Astrocyte (in vitro differentiated cells and primary cell): ENCODE measurements at places on chromosomes 6 and 20.
A peak's percentile ranks its signal among the peaks of the same experiment; 100 is the strongest.

GRCh38 chr6:109894181-109894580, 83.9 kb upstream of the GPR6 start:
- DNase-seq = no peak

- DNase-seq = no peak
Observed at GRCh38 chr20:35908007-35908406, 46.3 kb downstream of the SCAND1 start.

- DNase-seq = no peak
Observed at GRCh38 chr20:58551631-58552030, 36.4 kb upstream of the APCDD1L start.

DNA sequence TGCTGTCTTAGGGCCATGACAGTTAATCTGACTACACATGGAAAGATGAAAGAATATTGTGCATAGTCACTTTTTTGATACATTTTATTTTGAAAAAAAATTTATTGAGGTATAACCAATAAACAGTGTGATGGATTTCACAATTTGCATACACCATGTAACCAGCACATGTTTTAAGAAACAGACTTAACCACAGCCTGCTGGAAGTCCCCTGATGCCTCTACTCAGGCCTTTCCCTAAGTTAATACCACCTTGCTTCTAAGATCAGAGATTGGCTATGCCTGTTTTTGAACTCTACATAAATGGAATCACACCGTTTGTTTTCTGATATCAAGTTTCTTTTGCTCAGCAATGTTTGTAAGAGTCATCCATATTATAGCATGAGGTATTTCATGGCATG, 136.3 kb downstream of the CFAP61 start:
- DNase-seq = no peak

GRCh38 chr6:114096561-114097172, 125.7 kb upstream of the HDAC2 start:
- no peak for DNase-seq

DNA sequence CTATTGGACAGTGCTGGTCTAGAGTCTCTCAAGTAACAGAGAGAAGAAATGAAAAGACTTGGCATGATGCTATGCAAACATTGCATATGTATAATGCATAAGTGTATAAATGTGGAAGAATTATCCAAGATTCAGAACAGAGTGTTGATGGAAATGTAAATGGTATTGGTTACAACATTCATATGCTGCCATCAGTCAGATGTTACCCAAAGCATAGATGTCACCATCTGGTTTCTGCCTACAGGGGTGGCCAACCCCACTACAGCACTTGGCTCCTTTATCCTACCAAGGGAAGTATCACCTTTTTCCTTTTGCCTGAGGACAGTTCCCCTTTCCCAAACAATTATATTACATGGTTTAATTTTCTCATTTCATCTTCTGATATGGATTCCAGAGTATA, 11.9 kb downstream of the POPDC3 start:
- DNase-seq = no peak

- no peak for DNase-seq
Observed at GRCh38 chr20:38325905-38326304, 20.4 kb upstream of the LBP start.

GRCh38 chr6:169938262-169938701, 186.9 kb downstream of the ERMARD start:
- DNase-seq = no peak

- DNase-seq = peak; percentile 35
Observed at GRCh38 chr6:165883851-165884640, 221.0 kb upstream of the PDE10A start.

GRCh38 chr6:156658966-156659821, 118.0 kb upstream of the ARID1B start:
- peak; percentile 52 for DNase-seq

- DNase-seq = peak; percentile 66
Observed at GRCh38 chr6:56222499-56222898, 24.9 kb downstream of the COL21A1 start.

GRCh38 chr6:28218312-28219248, 6.5 kb upstream of the ZSCAN9 start:
- peak; percentile 47 for DNase-seq

GRCh38 chr6:109304284-109305015, 77.8 kb downstream of the CD164 start:
- DNase-seq = no peak

- no peak for DNase-seq
Observed at GRCh38 chr20:1800180-1800579, 95.0 kb upstream of the SIRPA start.

- no peak for DNase-seq
Observed at GRCh38 chr6:4930025-4930691, 73.7 kb downstream of the RPP40 start.

GRCh38 chr20:4722993-4723392, 1.3 kb downstream of the PRND start:
- no peak for DNase-seq

DNA sequence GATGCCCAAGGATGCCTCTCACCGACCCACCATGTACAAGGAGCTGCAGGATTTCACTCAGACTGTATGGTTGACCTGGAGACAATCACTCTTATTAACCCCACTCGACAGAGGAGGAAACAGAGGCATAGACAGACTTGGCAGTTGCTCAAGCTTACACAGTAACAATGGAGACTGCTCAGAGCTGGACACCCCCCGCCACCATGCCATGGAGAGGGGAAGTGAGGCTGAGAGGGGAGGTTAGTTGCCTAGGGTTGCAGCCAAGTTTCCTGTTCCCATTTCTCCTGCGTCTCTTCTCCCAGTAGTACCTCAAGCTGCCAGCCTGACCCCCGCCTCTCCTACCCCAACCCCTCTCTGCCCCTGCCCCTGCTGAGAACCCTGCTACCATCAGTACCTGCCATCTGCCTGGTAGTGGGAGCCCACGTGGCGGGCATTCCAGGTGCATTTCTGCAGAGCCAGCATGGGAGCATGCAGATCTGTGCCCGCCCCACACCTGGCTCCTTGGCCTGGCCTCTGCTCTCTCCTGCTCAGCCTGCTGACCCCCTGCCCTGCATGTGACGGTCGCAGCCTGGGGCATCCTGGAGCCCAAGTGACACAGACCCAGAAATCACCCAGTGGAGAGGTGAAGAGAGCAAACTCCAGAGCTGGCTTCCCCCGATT, 157.7 kb downstream of the PREX1 start:
- DNase-seq = no peak

- peak; percentile 53 for DNase-seq
Observed at GRCh38 chr6:34145161-34146020, 496 bp downstream of the GRM4 start.

GRCh38 chr20:62053465-62054196, 12.1 kb downstream of the TAF4 start:
- no peak for DNase-seq

DNA sequence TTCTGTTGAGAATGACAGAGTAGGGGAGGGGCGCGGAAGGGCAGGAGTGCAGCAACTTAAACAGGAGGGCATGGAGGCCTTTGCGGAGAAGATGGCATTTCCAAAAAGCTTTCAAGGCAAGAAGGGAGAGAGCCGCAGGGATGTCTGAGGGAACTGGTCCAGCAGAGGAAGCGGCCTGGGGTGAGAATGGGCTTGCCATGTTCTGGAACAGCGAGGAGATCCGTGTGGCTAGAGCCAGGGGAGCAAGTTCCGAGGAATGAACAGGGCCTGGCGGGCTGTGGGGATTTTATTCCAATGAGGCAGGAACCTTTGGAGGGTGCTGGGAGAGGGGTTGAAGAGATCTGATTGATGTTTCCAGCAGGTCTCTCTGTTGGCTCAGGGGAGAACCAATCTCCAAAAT, 86.1 kb downstream of the PREX1 start:
- DNase-seq = no peak

DNA sequence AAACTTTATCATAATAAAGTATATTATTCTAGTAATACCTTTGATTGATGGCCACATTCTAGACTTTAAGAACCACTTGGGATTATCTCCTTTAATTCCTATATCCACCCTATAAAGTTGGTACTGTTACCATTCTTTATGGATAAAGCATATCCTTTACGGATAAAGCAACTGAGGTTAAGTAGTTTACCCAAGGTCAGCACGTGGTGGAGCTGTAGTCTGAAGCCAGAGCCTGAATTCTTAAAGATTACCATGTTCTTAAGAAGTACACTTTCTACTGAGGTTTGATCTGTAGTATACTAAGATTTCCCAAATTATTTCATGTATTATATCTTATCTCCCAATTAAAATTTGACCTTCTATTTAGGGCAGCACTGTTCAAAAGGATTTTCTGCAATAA, 3.0 kb upstream of the NCOA7 start:
- DNase-seq = no peak

DNA sequence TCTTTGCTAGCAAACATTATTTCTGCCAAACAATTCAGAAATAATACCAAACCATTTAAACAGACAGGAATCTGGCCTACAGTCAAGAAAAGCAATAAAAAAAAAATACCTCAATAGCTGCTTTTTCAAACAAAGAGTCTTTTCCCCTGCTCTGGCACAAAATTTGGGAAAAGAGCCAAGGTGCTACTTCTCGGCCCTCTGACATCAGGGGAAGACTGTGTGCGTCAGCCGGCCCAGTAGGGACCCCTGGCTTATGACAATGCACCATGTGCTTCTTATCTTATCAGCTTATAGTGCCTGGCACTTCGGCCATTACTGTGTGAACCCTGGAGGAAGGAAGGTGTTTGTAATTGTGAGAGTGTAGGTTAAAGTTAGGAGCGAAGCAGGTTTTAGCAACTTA, 89.4 kb downstream of the PDE10A start:
- peak; percentile 61 for DNase-seq

GRCh38 chr6:26440977-26441358, 664 bp downstream of the BTN3A3 start:
- DNase-seq = no peak

GRCh38 chr20:44297721-44298120, 13.3 kb downstream of the FITM2 start:
- no peak for DNase-seq

GRCh38 chr6:166058064-166058739, 109.4 kb downstream of the TBXT start:
- DNase-seq = peak; percentile 71

- peak; percentile 6 for DNase-seq
Observed at GRCh38 chr6:146785001-146785585, 186.3 kb downstream of the ADGB start.

GRCh38 chr6:7270320-7271204, 42.4 kb downstream of the SSR1 start:
- DNase-seq = no peak
